Upper lobe of right lung (tissue), 1 donor: ENCODE measurements at places on chromosomes 5 and 9.

DNA sequence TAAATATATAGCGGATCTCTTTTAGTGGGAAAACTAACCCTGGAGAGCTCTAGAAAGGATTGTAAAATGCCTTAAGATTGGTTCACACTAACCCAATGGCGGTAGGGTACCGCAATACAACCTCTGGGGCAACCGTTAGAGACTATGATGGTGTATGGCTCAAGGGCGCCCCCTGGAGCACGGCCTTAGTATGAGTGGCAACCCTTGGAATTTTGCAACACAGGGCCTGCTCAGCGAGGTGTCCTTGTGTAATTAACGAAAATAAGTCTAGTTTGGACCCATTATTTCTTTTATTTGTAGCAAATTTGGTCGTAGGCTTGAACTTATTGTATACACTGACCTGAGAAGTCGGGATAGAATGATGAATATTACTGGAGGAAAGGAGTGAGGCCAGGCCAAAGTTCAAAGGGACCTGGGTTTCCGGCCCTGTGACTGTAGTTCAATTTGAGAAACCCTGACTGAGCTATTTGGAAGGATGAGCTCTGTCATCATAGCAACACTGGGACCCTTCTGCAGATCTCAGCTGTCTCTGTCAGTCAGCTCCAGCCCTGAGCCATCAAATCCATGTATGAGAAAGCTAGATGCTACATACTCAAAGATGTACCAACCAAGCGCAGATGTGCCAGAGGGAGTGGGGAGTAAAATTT, 54.8 kb downstream of the CAMK4 start:
- no peaks in the 10 kb centered on the region for H3K27me3 ChIP-seq
- H3K27ac ChIP-seq, result no peak overlapping the region
- H3K4me1 ChIP-seq, result no peaks in the 10 kb centered on the region
- H3K4me3 ChIP-seq, result no peak overlapping the region
- peak; percentile 79 for DNase-seq

DNA sequence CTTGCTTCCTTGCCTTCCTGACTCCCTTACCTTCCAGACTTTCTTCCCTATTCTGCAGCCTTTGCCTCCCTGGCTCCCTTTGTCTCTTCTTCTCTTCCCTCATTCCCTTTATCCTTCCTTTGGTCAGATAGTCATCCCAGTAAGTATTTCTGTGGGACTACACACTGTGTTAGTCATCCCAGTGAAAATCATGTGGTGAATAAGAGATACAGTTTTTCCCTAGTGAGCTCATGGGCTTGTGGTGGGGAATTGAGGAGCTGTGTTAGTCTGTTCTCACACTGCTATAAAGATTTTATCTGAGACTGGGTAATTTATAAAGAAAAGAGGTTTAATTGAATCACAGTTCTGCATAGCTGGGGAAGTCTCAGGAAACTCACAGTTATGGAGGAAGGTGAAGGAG, 109.8 kb upstream of the EDIL3 start:
- no peaks in the 10 kb centered on the region for H3K27me3 ChIP-seq
- H3K4me1 ChIP-seq, result no peaks in the 10 kb centered on the region
- H3K36me3 ChIP-seq, result no peaks in the 10 kb centered on the region
- no peak for DNase-seq
- no peak overlapping the region for H3K4me3 ChIP-seq

- no peak for DNase-seq
- H3K27me3 ChIP-seq, result no peaks in the 10 kb centered on the region
- H3K4me1 ChIP-seq, result no peaks in the 10 kb centered on the region
Measured at GRCh38 chr5:138819081-138819480, 56.1 kb downstream of the LRRTM2 start.

GRCh38 chr5:160750938-160751657, 100.9 kb downstream of the ATP10B start:
- DNase-seq, result no peak
- no peak overlapping the region for H3K4me3 ChIP-seq
- H3K27ac ChIP-seq, result no peak overlapping the region
- no peaks in the 10 kb centered on the region for H3K36me3 ChIP-seq

- no peak overlapping the region for H3K27ac ChIP-seq
- peak; percentile 62 for DNase-seq
- no peaks in the 10 kb centered on the region for H3K27me3 ChIP-seq
- H3K4me3 ChIP-seq, result no peak overlapping the region
Measured at GRCh38 chr9:134063088-134063570, 4.7 kb downstream of the BRD3 start.

GRCh38 chr9:18143073-18143745, 330.7 kb upstream of the ADAMTSL1 start:
- H3K27me3 ChIP-seq, result no peaks in the 10 kb centered on the region
- DNase-seq, result no peak
- H3K4me1 ChIP-seq, result no peaks in the 10 kb centered on the region
- no peaks in the 10 kb centered on the region for H3K36me3 ChIP-seq
- H3K4me3 ChIP-seq, result no peak overlapping the region
- no peak overlapping the region for H3K27ac ChIP-seq

DNA sequence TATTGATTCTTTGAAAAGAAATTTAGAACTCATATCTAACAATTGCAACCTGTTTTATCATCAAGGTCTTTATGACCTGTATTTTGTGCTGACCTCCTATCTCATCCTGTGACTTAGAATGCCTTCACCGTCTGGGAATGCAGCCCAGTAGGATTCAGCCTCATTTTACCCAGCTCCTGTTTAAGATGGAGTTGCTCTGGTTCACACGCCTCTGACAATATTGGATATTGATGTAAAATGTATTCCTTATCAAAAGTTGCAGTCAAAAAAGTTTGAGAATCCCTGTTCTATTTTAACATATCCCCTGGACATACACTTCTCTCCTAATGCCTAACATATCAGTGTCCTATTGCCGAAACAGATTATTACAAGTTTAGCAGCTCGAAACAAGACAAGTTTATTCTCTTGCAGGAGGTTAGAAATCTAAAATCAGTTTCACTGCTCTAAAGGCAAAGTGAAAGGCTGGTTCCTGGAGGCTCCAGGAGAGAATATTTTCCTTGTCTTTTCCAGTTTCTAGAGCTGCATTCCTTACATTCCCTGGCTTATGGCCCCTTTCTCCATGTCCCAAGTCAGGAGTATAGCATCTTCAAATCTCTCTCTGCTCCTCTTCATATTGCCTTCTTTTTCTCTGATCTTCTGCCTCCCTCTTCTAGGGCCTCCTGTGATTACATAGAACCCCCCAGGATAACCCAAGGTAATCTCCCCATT, 31.5 kb upstream of the LVRN start:
- no peak overlapping the region for H3K4me3 ChIP-seq
- H3K27ac ChIP-seq, result no peak overlapping the region
- H3K27me3 ChIP-seq, result no peaks in the 10 kb centered on the region
- H3K36me3 ChIP-seq, result no peaks in the 10 kb centered on the region
- DNase-seq, result no peak

GRCh38 chr5:83044926-83045325, 32.3 kb downstream of the TMEM167A start:
- H3K27me3 ChIP-seq, result no peaks in the 10 kb centered on the region
- H3K4me3 ChIP-seq, result no peak overlapping the region
- H3K36me3 ChIP-seq, result no peaks in the 10 kb centered on the region
- no peaks in the 10 kb centered on the region for H3K4me1 ChIP-seq
- DNase-seq, result no peak
- no peak overlapping the region for H3K27ac ChIP-seq

GRCh38 chr5:68194386-68194785, 21.2 kb upstream of the PIK3R1 start:
- no peak overlapping the region for H3K4me3 ChIP-seq
- H3K36me3 ChIP-seq, result no peaks in the 10 kb centered on the region
- no peaks in the 10 kb centered on the region for H3K4me1 ChIP-seq
- no peak overlapping the region for H3K27ac ChIP-seq
- H3K27me3 ChIP-seq, result no peaks in the 10 kb centered on the region

- no peak overlapping the region for H3K4me3 ChIP-seq
- H3K4me1 ChIP-seq, result no peaks in the 10 kb centered on the region
- H3K27ac ChIP-seq, result no peak overlapping the region
- no peaks in the 10 kb centered on the region for H3K36me3 ChIP-seq
Measured at GRCh38 chr9:85569988-85570387, 171.8 kb downstream of the AGTPBP1 start.

DNA sequence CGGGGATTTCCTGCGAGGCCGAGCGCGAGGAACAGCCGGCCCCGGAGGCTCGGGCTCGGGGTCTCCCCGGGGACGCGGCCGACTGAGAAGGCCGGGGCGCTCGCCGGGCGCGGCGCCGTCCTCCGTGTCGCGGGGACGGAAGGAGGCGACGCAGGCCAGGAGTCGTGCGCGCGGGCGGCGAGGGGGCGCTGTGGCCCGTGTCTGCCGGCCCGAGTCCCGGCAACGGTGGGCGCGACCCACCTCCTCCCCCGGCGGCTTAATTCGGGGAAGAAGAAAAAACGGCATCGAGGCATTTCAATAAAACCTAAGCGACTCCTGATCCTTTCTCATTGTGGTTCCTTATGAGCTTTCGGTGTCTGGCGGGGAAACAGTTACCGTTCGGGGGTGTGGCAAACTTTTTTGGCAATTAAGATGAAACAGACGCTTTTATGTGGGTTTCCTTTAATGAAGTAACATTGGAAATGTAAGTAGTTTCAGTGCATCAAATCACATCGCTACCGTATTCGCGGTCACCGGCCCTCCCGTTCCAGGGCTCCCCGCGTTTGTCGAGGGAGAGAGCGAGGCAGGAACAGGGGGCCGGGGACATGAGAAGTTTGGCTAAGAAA, 3.7 kb upstream of the IRX2 start:
- H3K27me3 ChIP-seq, result peaks cover 82% of the 10 kb centered on the region
- H3K27ac ChIP-seq, result peak overlapping the region; percentile 88
- peak overlapping the region; percentile 54 for H3K4me3 ChIP-seq
- peak; percentile 76 for DNase-seq
- H3K36me3 ChIP-seq, result no peaks in the 10 kb centered on the region

DNA sequence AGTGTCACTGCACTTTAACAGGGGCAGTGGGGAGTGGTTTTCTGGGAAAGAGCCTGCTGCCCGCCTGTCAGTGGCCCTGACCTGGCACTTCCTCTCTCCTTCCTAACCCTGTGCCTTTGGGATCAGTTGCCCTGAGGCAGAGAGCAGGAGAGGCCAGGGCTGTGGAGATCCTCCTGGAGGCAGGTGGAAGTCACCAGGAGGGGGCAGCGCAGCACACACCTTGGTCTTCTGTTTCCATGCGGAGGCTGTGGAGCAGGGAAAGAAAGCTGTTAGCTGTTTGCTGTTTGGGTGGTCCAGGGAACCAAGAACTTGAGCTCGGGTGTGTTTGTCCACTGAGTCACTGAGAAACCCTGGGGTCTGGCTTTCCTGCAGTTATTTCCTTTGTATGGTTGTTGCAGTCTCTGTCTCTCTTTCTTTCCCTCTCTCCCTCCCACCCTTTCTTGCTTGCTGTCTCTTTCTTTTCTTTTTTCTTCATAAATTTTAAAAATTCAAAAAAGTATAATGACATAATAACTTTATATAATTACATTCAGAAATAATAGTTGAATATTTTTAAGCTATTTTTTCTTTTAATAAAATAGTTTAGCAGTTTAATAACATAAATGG, 28.1 kb downstream of the NTRK2 start:
- no peaks in the 10 kb centered on the region for H3K4me1 ChIP-seq
- H3K27ac ChIP-seq, result no peak overlapping the region
- no peaks in the 10 kb centered on the region for H3K36me3 ChIP-seq

- DNase-seq, result no peak
- H3K4me3 ChIP-seq, result no peak overlapping the region
- no peaks in the 10 kb centered on the region for H3K27me3 ChIP-seq
- H3K4me1 ChIP-seq, result no peaks in the 10 kb centered on the region
- H3K36me3 ChIP-seq, result no peaks in the 10 kb centered on the region
Measured at GRCh38 chr5:111135363-111135762, 43.2 kb downstream of the WDR36 start.

DNA sequence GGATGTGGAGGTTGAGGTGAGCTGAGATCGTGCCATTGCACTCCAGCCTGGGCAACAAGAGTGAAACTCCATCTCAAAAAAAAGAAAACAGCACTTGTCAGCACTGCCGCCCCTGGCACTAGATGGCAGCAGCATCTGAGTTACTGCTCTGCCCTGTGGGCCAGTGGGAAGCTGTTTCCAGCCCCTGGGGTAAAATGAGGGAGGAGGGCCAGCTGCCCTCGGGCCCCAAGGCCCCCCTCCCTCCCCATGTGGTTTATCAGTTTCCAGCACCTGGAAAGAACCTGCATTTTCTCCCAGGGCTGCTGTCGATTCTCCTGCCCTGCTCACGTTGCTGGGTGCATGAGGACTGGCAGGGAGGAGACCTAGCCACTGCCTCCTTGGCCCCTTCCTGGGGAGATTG, 13.2 kb upstream of the CEL start:
- no peaks in the 10 kb centered on the region for H3K4me1 ChIP-seq
- no peak overlapping the region for H3K4me3 ChIP-seq
- H3K27me3 ChIP-seq, result no peaks in the 10 kb centered on the region
- H3K36me3 ChIP-seq, result peaks cover 87% of the 10 kb centered on the region
- H3K27ac ChIP-seq, result no peak overlapping the region

DNA sequence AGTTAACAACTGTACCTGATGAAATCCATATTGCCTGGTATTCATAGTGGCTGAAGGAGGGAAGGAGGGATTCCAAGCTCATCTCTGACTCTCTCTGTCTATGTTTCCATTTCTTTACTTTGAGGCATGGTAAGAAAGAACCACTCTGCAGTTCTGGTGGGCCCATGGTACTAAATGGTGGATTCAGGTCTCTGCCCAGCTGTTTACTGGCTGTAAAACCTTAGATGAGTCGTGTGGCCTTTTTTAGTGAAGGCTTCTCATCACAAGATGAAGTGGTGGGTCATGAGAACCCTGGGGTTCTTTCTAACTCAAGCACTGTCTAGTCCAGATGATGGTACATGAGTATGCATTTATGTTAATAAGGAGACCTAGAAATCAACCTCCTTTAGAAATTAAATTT, 49.7 kb downstream of the ZNF366 start:
- no peaks in the 10 kb centered on the region for H3K36me3 ChIP-seq
- H3K4me1 ChIP-seq, result peaks cover 35% of the 10 kb centered on the region
